ENCODE measurements at places on chromosomes 1 and 21.

GRCh38 chr1:156495401-156496140 is 5.0 kb downstream of the MEF2D start:
- no peak for DNase-seq

GRCh38 chr21:21247424-21247823 is 249.2 kb downstream of the NCAM2 start:
- DNase-seq, result no peak

DNA sequence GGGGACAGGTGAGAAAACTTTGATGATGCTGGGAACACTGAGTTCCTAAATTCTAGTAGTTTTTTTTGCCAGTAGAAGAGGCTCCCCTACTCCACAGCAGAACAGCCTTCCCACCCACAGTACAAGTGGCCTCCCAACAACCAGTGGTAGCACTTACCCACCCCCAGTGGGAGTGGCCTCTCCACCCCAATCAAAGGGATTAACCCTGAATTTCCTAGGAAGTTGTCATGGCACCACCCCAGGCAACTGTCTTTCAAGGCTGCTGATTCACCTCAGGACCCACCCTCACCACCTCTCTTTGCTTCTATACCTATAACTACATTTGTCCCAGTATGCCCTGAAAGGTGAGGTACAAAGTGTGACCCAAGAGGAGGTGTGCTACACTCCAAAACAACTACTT is 81.4 kb upstream of the PRDX6 start:
- no peak for DNase-seq

DNA sequence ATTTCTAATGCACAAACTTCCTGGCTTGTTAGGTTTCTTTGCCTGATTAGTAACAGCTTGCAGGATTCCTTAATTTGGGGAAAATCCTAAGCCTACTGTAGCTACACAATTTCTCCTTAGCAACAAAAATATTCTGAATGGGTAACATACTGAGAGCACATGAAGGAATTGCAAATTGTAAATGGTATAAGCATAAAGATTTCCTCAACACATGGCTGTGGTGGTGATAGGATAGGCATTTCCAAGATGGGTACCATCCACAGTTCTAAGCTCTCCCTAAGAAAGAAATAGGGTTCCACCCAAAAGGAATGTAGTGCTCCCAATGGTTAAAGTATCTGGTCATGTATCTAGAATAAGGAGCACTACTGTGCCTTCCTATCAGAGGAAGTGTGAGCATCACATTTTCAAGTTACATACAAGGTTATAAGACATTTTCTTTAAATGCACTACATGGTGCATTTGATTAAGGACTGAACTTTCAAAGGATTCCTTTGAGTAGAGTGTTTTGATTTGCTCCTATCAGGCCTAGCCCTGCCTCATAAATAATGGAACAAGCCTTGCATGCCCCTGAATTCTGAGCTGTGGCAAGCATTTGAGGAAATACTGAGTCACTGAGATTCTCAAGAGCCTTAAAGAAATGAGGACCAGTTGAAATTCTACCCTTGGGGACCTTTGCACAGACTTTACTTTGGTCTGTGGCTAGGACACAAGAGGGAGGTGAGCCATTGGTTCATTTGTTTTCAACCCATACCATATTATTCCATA is 286.4 kb downstream of the PTBP2 start:
- no peak for DNase-seq

GRCh38 chr1:100924991-100925390 is 29.1 kb downstream of the SLC30A7 start:
- no peak for DNase-seq

GRCh38 chr21:20108016-20108415 is 890.2 kb upstream of the NCAM2 start:
- DNase-seq, result no peak

- no peak for DNase-seq
Measured at GRCh38 chr1:8562881-8563865, 245.3 kb downstream of the SLC45A1 start.

GRCh38 chr1:39617488-39618049 is 21.9 kb downstream of the HEYL start:
- no peak for DNase-seq

- no peak for DNase-seq
Measured at GRCh38 chr21:16605597-16605996, 875.8 kb downstream of the USP25 start.

GRCh38 chr1:4494558-4494957 is 159.9 kb upstream of the AJAP1 start:
- DNase-seq, result no peak

- DNase-seq, result no peak
Measured at GRCh38 chr21:45611939-45612664, 31.4 kb upstream of the PCBP3 start.

DNA sequence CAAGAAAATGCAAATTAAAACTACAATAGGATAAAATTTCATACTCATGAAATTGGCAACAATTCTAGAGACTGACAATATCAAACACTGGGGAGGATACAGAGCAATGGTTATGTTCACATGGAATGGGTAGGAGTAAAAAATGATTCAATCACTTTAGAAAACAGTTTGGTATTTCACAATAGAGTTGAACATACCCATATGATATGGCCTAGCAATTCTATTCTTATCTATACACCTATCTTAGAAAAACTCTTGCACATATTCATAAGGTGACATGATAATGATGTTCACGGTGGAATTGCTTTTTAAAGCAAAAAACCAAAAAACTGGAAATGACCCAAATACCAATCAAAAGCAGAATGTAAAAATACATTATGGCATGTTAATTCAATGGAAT is 28.7 kb downstream of the PHC2 start:
- DNase-seq, result no peak

GRCh38 chr1:182127656-182128055 is 66.1 kb upstream of the ZNF648 start:
- no peak for DNase-seq

- no peak for DNase-seq
Measured at GRCh38 chr1:1247341-1247913, 905 bp upstream of the C1QTNF12 start.

GRCh38 chr1:205989786-205990185 is 13.4 kb downstream of the RAB7B start:
- no peak for DNase-seq

DNA sequence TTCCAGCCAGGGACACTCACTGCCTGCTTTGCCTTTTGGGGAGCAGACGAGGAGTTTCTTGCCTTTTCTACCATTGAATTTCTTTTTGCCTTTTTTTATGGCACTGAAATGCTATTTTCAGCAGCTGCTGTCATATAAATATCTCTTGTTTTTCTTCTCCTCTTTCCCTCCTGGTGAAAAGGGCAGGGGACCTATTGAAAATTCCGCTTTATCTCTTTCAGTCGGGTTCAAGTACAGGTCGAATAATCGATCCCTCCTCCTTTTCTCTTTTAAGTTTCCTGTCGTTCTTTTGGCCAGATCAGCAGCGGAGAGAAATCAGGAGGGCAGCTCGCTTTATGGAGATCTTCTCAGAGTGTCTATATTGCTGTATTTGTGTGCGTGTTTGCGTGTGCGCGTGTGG is 67.4 kb upstream of the CASZ1 start:
- no peak for DNase-seq

DNA sequence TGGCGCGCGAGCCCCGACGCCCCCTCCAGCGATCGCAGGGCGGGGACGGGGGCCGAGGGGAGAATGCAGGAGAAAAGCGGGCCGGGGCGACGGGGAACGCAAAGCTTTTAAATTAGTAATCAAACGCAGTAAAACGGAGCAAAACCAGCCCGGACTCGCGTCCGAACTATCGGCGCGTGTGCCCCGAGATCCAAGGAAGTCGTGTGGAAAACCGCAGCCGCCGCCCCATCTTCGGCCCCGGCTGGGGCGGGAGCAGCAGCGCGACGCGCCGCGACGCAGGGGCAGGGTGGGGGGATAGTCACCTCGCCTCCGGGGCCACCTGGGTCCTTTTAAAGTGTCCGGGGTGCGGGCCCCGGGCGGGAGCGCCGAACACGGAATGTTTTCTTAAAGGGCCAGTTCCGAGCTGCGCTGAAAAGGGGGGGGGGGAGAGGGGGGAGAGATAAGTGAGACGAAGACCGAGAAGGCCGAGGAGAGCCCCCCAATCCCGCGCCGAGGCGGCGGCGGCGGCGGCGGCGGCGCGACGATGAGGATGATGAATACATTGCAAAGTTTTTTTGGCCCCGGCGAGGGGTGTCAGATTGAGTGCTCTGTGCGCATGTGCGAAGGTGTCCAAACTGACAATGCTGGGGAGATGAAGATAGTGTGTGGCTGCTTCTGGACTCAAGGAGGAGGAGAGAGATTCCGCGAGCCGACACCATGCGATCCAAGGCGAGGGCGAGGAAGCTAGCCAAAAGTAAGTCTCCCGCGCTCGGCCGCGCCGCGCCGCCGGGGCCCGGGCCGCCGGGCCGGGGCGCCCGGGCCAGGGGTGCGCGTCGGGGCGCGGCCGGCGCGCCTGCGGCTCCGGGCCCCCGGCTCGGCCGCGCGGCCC is at the start of gene PRDM16:
Gene PRDM16, plus strand, starts transcription at position 640 of the 868 bp plus-strand sequence. Its CDS starts 57 bp downstream, at position 697.
- no peak for DNase-seq

All from stimulated activated CD8-positive, alpha-beta memory T cell treated with anti-CD3 and anti-CD28 coated beads, Interleukin-15, amount 100 ng/mL, for 4 hours (primary cell).